ENCODE measurements at places on chromosomes 2 and 18.

DNA sequence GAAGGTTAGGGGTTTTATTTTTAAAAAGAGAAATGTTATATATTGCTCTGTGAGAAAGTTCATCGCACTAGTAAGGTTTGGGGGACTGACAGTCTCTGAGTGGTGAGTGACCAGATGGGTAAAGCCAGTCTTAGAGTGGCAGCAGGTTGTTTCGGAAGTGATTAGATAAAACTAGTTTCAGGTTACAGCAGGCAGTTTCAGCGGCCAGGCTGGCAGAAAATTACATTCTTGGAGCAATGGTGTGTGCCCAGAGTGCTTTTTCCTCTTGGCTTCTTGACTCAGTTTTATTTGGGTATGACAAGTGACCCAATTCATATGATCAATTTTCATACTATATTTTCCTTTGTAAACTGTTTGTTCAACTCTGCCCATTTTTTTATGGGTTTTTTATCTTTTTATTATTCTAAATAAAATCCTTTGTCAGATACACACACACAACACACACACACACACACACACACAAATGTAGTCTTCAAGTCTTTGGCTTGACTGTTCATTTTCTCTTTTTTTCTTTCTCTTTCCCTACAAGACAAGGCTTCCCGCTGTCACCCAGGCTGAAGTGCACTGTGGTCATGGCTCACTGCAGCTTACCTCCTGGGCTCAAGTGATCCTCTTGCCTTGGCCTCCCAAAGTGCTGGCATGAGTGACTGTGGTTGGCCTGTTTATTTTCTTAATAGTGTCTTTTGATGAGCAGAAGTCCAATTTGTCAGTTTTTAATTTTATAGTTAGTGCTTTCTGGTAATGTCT, 30.9 kb downstream of the RALBP1 start:
- DNase-seq = no peak

GRCh38 chr2:21277068-21278056, 153.6 kb downstream of the TDRD15 start:
- DNase-seq = no peak

- DNase-seq = no peak
Measured at GRCh38 chr2:121005453-121005852, 269.8 kb downstream of the GLI2 start.

GRCh38 chr2:168255866-168256265, 8.5 kb upstream of the STK39 start:
- DNase-seq = no peak

DNA sequence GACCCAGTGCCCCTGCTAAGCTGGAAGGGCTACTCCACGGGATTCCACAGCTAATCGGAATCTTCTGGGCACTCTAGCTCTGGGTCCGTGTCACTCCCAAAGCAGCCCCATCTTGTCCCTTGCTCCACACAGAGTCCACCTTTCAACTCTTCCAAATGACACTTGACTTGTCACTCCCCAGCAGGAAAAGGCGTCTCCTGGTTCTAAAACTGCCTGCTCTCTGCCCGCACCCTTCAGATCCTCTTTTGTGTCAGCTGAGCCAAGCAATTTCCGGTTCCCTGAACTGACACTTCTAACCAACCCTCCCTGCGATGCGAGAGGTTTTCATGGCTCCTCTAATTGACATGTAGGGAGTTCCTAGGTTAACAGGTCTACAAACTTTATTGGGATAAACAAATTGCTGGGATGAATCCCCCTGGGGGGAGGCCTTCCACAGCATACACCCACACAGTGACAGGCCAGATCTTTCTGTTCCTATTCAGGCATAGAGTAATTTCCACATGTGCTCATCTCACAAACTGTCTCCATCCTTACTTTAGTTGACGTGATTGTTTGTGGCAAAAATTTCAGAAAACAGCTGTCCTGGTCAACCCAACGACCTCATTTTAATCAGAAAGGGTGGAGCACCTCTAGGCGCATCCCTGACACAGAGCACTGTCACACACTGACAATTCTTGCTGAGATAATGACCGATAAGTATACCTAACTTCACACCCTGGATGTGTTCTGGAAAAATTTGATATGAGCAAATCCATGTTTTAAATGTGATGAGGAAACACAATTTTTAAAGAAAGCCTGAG, 104.9 kb downstream of the RBMS1 start:
- DNase-seq = no peak

- no peak for DNase-seq
Measured at GRCh38 chr2:121283670-121284462, 1.1 kb downstream of the TFCP2L1 start.

DNA sequence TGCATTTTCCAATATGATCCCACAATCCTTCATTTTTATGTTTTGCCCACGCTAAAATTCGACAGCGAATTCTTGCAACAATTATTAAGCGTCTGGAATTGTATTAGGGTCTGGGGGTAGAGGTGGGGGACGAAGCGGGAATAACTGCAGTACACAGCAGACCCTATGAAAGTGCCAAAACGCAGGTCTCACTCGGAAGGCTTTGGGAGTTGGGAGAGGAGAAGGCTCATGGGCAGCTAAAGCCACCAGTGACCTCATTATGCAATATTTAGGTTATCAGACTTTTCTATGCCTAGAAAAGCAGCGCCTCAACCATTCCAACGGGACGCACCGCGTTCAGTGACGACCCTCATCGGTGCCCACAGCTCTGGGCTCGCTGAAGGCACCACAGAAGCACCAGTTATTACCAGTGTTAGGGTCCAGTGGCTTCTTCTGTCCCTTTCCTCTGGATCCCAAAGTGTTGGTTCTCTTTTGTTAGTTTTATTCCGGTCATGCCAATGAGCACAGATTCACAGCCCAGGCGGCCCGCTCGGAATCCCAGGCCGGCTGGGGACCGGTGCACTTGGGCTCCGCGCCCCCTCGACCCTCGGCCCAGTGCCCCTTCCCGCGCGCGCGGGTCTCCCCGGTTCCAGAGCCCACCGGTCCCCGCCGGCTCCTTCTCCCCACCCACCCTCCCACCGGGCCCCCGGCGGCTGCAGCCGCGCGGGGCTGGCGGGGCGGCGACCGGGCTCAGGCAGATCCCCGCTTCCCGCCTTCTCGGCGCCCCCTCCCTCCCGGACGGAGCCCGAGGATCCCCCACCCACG, 737 bp upstream of the MAPK4 start:
- no peak for DNase-seq
